ENCODE measurements at places on chromosomes 7 and 10.

GRCh38 chr10:113609704-113610108 lies 54.1 kb downstream of the NRAP start:
- no peak for DNase-seq

DNA sequence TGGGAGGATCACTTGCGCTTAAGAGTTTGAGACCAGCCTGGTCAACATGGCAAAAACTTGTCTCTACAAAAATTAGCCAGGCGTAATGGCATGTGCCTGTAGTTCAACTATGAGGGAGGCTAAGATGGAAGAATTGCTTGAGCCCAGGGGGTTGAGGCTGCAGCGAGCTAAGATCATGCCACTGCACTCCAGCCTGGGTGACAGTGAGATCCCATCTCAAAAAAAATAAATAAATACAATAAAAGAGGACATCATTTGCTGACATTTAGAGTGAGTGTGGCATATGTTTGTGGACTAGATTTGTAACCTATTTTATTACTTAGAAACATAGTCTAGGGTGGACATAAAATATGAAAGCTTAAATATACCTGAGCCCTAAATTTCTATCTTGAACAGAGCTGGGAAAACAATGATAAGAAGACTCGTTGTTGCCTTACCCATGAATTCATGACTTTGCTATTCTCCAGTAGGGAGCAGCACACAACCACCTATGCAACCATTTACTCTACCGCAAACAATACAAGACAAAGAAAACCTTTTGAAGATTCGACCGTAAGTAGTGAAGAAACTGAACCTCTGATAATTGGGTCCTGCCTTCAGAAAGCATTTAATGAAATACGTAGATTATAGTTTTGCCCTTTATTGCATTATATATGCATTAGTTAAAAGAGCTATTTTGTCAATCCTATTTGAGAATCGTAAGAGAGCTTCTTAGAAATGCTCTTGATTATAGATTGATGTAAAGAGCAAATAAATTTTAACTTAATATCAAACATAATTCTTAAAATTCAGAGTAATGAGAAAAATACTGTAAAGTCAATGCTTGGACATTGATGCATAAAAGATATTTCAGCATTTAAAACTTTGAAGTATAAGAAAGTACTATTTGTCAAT lies 83.5 kb downstream of the GNAT3 start:
- DNase-seq = no peak

- peak; percentile 96 for DNase-seq
These were observed 465 bp upstream of the TRIM24 start for GRCh38 chr7:138459413-138460175.

DNA sequence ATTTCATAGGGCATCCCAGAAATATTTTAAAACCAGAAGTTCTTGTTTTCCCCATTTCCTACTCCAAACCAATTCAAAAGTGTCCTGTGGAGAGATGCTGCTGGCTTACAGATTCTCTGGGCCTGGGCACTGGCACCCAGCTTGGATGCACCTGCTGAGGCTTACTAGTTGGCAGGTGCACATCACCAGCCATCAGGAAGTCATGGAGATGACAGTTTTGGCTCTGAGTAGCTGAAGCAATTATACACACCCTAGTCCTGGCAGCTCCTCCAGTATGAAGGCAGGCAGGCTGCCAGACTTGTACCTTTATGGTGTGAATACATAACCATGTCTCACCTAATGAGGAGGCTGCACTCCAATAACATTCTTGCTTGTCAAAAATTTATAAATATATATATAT lies 276.6 kb upstream of the GHITM start:
- DNase-seq = no peak

DNA sequence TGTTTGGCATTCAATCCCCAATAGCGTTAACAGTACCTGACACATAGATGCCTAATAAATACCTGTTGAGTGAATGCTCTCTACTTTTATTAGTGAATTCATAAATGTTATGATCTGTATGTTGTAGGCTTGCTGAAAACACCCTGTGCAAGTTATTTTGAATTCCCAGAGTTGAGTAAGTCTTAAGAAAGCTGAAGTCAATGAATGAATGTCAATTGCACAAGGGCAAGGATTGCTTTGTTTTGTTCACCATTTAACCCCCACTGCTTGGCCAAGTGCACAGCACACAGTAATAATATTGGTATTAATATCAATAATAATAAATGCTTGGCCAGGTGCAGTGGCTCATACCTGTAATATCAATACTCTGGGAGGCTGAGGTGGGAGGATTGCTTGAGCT lies 10.2 kb downstream of the CPA1 start:
- no peak for DNase-seq

DNA sequence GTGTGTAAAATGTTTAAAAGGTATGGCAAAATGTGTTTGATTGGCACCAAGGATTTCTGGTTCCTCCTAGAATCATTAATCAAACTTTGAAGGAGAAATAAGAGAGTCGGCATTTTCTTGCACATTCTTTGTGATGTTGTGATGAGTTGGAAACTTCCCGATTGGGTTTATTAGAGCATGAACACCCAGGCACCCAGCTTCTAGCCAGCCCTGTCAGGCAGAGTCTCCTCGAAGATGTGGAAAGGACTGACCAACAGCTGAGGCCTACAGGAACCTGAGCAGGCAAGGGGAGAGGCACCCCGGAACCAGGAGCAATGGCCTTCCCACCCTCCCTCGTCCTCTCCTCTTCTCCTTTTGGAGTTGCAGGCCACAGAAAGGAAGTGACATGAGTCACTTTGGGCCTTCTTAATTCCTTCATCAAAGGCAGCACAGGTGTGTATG lies 68.7 kb downstream of the EGFR start:
- DNase-seq = no peak

DNA sequence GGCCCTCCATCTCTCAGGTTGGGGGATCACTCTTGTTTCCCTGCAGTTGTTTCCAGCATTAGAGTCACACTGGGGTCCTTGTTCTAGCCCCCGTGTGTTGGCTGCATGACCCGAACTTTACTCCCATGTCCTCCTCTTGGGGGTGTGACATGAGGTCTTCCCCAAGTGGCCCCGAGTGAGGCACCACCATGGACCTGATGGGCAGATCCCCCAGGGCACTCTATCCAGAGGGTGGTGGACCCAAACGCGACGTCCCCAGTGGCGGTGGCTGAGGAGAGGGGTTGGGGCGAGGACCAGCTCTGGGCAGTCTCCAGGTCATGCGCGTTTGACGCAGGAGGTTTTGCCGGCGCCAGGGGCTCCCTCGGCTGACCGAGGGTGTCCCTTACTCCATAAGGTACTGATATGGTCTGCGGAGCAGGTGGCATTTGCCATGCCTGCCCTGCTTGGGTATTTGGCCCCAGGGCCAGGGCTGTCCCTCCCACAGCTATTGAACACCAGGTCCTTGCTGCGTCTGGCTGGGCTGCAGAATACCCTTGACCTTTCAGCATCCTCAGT lies 131.9 kb downstream of the LHPP start:
- DNase-seq = no peak

GRCh38 chr7:157986051-157986450 lies 601.6 kb downstream of the PTPRN2 start:
- no peak for DNase-seq

- no peak for DNase-seq
These were observed 544.4 kb downstream of the DNAJB6 start for GRCh38 chr7:157881048-157881771.

- DNase-seq = no peak
These were observed 324.4 kb upstream of the AOAH start for GRCh38 chr7:37048674-37049073.

DNA sequence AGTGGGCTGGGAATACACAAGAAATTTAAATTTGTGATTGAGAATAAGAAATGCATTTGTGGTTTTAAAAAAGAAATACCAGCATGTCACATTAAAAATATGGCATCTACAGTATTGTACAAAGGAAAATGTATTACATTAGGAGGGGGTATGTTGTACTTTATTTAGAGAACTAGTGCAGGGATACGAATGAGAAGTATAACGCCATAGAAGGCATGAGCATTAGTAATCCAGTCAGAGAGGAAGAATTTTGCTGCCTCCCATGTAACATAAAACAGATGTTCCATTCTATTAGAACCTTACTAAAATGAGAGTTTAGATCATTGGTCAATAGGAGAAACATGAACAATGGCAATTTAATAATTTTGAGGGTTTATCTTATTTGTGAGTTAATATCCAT lies 182.2 kb downstream of the ADK start:
- DNase-seq = no peak

GRCh38 chr10:89566095-89566950 lies 30.9 kb upstream of the SLC16A12 start:
- no peak for DNase-seq

GRCh38 chr7:127822822-127823508 lies 171.0 kb downstream of the SND1 start:
- DNase-seq = no peak

DNA sequence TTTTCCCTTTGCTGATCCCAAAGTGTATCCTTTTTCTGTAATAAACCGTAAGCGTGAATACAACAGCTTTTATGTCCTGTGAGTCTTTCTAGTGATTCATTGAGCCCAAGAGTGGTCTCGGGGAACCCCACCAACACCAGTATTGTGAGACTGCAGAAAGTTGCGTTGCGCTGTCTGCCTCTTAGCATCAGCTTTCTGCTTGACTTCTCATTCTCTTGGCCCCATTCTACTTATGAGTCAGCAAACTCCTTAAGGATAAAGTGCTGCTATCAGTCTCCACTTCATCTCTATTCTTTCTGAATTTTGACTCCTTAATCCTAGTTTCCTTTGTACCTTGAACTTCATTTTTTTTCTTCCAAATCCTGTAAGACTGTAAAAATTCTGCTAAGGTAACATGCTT lies 184.3 kb upstream of the MBL2 start:
- DNase-seq = no peak

DNA sequence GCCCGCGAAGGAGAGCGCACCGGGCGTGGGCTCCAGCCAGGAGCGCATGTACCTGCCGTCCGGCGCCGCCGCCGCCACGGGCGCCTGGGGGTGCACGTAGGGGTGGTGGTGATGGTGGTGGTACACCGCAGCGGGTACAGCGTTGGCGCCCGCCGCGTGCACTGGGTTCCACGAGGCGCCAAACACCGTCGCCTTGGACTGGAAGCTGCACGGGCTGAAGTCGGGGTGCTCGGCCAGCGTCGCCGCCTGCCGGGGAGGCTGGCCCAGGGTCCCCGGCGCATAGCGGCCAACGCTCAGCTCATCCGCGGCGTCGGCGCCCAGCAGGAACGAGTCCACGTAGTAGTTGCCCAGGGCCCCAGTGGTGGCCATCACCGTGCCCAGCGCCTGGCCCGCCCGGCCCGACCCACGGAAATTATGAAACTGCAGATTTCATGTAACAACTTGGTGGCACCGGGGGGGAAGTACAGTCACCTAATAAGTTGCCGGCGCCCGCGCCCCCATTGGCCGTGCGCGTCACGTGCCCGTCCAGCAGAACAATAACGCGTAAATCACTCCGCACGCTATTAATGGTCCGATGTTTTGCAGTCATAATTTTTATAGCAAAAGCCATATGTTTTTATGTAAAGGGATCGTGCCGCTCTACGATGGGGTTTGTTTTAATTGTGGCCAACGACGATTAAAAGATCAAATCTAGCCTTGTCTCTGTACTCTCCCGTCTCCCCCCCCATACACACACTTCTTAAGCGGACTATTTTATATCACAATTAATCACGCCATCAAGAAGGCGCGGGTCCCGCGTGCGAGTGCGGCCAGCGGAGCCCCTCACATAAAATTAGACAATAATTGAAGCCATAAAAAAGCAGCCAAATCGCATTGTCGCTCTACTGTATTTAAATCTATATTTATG lies at the start of gene HOXA9:
Gene HOXA9, minus strand, starts transcription at position 449 of the 907 bp plus-strand sequence. Its CDS starts 80 bp downstream, at position 369.
- DNase-seq = no peak

GRCh38 chr7:128961030-128961659 lies 23.4 kb downstream of the IRF5 start:
- no peak for DNase-seq

DNA sequence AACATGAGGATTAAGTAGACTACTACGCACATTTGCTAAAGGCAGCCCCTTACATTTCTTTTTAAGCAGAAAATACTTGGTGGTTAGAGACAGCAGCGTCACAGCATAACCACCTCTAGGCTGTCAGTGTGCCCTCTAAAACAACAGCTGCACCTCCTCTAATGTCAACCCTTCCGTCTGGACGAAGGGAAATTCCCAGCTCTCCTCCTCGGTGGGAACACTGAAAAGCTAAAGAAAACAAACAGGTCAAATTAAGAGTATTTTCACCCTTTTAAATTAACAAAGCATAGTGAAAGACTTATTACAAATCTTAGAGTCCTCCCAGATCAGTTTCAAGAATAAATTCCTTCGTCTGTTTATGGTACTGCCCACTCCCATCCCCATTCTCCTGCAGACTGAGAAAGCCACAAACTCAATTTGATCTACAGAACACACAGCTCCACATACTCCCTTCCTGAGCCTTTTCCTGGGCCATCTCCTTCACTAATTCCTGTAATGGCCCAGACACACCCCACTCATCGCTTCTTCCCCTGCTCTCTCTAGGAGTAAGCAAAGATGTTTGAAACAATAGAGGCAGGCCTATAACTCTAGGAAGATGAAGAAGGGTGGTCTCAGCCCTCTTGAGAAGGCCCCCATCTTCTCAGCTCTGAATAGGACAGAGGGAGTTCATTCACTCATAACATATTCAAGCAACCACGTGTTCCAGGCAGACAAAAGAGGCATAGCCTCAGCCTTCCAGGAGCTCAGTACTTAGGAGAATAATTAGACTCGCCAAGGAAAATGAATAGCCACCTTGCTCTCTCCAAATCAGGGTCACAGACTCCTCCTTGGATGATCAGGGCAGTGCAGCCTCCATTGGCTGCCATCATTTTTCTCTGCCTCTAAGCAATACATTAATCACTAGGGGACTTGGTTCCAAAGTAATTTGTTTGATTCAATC lies 47.5 kb upstream of the HNRNPH3 start:
- no peak for DNase-seq

DNA sequence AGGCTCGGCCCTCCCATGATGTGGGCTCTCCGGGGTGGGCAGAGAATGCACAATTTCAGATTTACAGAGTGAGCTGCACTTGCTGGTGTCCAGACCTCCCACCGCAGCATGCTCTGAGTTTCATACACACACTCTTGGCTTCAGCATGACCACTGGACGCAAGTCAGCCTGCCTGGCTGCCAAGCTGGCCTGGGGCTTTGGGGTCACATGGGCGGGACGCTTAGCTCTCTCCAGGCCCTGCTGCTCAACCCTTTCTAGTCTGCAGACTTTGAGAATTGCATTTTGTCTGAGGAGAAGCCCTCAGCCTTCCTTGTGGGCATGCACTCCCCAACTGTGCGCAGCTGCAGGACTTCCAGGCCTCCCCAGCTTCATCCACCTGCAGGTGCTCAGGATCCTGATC lies 5.7 kb downstream of the CYP2E1 start:
- no peak for DNase-seq

GRCh38 chr7:151146761-151147160 lies 20.7 kb downstream of the GBX1 start:
- no peak for DNase-seq

All from T-helper 22 cell (primary cell).